Stimulated activated memory B cell treated with anti-CD40 and anti-IgM and Interleukin-4, amounts not matched to agents 10 μg/mL and 1 μg/mL and 100 μg/mL, for 72 hours (primary cell): ENCODE measurements at places on chromosomes 1 and 21.

DNA sequence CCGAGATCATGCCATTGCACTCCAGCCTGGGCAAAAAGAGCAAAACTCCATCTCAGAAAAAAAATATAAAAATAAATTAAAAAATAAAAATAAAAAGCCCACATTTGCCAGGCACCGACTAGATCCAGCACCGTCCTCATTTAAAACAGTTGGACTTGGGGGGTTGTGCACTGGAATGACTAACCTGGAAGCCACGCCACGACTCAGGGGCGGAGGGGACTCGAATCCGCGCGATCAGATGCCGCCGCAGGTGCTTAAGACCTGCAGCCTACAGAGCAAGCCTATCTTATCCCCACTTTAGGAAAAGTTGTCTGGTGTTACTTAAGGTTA is 38.5 kb downstream of the ZBTB8OS start:
- ATAC-seq = no peak

GRCh38 chr1:167305706-167306277 is 85.1 kb downstream of the POU2F1 start:
- no peak for ATAC-seq

GRCh38 chr1:178075333-178075732 is 18.6 kb upstream of the RASAL2 start:
- ATAC-seq = no peak

- no peak for ATAC-seq
Observed at GRCh38 chr1:31981972-31982371, 31.7 kb upstream of the KHDRBS1 start.

DNA sequence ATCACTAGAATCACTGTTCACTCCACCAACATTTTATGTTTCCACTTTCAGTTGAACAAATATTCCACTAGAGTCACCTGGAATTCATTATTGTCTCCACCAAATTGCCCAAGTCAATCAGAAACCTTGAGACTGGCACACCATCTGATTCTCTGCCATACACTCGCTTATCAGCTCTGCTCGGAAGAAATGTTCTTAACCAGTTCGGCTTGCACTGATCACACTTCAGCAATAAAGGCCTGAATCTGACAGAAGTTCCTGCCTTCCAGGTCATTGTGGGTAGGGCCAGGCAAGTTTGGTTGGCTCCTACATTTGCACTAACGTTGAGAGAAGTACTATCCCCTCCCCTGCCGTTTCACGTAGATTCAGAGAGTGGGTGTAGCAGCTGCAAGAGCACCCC is 10.0 kb downstream of the TPM3 start:
- ATAC-seq = no peak

- ATAC-seq = no peak
Observed at GRCh38 chr1:53063744-53064515, 1.9 kb downstream of the PODN start.

GRCh38 chr1:192811594-192812239 is 2.9 kb downstream of the RGS2 start:
- no peak for ATAC-seq
